ENCODE measurements at places on chromosomes 6 and 20. TPM values are rescaled to one million over a fixed set of nuclear protein-coding genes. Genes with fewer than 3 reads are reported as not detected.

SSTR4 gene
- polyA plus RNA-seq, result not detected

PSORS1C2 gene
- polyA plus RNA-seq, result not detected

DNA sequence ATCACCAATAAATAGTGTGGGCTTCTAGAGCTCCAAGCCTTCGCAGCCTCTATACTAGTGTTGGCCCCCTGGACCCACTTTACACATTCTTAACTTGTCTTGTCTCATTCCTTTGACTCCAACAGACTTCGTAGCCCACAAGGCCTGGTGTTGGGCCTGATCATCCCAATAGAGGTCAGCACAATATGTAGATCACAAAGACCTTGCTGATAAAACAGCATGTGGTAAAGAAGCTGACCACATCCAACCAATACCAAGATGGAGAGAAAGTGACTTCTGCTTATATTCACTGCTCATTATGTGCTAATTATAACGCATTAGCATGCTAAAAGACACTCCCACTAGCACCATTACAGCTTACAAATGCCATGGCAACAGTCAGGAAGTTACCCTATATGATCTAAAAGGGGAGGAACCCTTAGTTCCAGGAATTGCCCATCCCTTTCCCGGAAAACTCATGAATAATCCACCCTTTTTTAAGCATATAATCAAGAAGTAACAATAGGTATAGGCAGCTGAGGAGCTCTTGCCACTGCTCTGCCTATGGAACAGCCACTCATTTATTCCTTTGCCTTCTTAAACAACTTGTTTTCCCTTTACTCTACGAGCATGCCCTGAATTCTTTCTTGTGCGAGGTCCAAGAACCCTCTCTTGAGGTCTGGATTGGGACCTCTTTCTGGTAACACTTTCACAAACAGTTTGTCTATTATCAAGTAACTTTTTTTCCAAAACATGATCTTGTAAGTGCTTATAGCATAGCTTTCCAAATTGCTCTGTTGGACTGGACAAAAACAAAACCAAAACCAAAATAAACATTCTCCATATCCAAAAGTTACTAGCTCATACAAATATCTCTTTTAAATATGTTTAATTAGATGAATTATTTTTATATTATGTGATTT is 54.6 kb upstream of the ECHDC1 start:
- no peak for DNase-seq

- peak; percentile 79 for DNase-seq
Observed at GRCh38 chr6:41284726-41285125, 1.8 kb downstream of the TREM1 start.

GRCh38 chr20:48069596-48069995 is 284.3 kb upstream of the SULF2 start:
- DNase-seq, result no peak

DNA sequence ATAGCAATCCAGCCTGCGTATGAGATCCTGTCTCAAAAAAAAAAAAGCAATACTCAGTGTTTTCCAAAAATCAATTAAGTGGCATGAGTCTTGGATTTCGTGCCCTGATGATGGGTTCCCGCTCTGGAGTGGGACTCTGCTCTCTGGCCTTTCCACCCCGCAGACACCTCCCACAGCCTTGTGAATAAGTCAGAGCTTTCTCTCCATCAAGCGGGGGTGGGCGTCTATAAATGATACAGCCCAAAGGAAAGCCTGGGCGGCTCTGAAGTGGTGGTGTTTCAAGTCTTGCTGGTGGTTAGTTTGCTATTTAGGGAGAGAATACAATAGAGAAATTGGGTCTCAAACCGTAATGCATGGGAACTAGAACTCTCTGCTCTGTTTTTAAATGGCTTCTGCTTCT is 52.5 kb upstream of the TAGAP start:
- no peak for DNase-seq

CST2 gene
- not detected for polyA plus RNA-seq

DNA sequence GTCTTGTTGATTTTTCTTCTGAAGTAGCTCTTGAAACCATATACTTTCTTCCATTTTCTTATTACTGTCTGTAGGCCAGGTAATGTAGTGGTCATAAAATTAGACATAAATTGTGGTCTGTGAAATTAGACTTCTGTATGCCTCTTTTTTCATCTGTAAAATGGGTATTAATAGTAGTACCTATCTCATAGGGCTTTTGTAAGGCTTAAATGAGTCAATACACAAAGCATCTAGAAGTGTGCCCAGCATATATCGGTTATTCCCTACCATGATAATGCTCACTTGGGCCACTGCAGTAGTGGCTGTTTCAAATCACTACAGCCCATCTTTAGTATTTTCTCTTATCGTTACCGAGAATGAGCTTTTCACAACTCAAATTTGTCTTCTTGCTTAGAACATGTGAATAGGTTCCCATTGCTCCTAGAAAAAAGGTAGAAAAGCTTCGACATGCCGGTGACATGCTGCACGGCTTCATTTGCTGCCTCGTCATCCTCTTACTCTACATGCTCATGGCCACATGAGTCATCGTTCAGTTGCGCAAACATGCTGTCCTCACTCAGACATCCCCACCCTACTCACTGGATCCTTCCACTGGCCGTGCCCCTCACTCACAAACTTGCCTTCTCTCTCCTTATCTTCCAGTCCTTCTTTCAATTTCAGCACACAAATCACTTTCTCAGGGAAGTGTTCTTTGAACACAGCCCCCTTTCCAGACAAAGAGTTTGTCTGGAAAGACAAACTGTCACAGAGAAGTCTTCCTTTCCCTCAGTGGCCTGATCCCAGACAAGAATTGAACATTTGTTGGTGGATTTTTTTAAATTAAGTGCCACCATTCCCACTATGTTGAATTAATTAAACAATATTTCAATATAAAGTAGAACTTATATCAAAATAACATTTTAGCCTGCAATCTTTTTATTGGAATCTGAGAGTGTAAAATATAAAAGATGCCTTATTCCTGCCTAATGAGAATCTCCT is 32.2 kb upstream of the ERVFRD-1 start:
- peak; percentile 86 for DNase-seq

DNA sequence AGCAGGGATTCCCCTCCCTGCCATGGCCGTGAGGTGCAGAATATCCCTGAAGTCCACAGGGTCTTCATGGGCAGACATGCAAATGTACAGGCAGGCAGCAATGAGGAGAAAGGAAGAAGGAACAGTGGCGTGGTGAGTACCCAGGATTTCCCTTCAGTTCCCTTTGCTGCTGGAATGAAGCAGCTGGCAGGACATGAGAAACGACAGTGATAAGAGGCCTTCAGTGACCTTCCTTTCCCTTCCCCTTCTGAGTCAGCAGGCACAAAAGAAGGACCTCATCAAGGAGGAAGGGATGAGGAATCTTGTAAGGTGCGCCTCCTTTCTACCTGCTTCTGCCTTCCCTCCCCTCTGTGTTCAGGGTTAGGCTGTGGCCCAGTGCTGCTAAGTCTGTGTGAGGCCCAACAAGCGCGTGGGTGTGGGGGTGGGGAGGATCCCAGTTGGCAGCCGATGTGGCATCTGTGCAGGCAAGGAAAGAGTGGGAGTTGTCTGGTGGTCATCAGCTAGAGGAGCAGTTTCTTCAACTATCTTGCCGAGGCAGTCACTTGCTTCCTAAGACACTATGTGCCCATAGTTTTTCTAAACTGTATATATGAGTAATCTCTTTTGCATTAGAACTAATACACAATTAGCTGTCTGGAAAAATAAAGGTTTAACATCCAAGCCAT is 29.5 kb upstream of the FBXO9 start:
- DNase-seq, result no peak

DNA sequence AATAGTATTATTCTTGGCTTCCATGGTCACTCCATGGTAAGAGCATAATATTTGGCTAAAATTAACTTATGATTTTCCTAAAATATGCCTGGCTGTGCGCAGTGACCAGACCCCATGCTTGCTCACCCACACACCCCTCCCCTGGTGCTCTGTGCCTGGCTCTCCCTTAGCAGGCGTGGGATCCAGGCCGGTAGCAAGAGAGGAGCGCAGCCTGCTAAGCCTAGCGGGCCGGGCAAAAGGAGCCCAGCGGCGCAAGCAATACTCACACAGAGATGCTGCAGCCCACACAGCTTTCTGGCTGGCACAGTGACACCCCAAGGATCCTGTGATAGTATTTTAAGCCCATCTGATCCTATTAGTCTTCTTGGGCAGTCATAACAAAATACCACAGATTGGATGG is 79.8 kb upstream of the EYS start:
- DNase-seq, result no peak

- DNase-seq, result no peak
Observed at GRCh38 chr6:66993272-66993671, 1286.2 kb upstream of the EYS start.

- DNase-seq, result no peak
Observed at GRCh38 chr20:57529810-57530209, 4.9 kb upstream of the CTCFL start.
